Activated naive CD4-positive, alpha-beta T cell treated with anti-CD3 and anti-CD28 coated beads, Interleukin-2, amount 50 U/mL, for 16 hours (primary cell): ENCODE measurements at places on chromosomes 4 and X.

GRCh38 chr4:130479020-130479419, 1383.1 kb downstream of the C4orf33 start:
- DNase-seq = no peak

GRCh38 chr4:112315446-112315845, 18.3 kb downstream of the ALPK1 start:
- DNase-seq = no peak

GRCh38 chr4:2321279-2322196, 59.6 kb upstream of the MXD4 start:
- DNase-seq = no peak

GRCh38 chr4:83850435-83850834, 314.5 kb downstream of the GPAT3 start:
- no peak for DNase-seq

- no peak for DNase-seq
These were observed 36.7 kb upstream of the MXD4 start for GRCh38 chr4:2298532-2298991.

DNA sequence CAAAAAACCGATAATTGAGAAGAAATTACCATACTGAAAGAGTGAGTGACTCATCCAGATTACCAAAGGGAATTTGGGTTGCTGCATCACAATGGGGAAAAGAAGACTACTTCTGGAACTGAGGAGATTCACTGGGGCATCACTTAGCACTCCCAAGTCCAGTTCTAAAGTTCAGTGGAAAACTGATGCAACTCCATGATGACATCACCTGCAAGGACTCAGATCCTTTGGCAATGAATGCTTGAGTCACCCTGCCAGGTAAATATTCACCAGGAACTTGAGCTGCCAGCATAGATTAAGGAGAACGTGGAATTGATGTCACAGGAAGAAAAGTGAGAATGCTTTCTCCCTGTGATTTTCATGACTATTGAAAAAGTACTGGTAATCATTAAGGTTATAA, 32.0 kb upstream of the SMIM10L2A start:
- no peak for DNase-seq

GRCh38 chrX:46577221-46578005, 3.8 kb downstream of the CHST7 start:
- DNase-seq = no peak

DNA sequence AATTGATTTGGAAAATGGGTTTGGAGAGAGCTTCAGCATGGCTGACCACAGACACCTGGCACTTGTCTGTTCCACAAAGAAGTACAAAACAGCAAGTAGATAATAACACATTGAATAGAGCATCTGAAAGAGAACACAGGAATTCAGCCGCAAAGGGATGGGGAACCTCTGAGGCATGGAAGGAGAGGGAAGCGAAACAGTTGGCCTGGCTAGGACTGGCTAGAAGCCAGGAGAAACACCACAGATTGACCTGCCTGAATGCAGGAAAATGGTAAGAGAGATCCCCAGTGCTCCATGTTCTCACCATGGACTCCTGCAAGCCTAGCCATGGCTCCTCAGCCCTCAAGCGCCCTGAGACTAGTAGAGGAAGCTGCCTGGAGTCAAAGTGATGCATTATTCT, 169.7 kb upstream of the SH3RF1 start:
- DNase-seq = no peak

DNA sequence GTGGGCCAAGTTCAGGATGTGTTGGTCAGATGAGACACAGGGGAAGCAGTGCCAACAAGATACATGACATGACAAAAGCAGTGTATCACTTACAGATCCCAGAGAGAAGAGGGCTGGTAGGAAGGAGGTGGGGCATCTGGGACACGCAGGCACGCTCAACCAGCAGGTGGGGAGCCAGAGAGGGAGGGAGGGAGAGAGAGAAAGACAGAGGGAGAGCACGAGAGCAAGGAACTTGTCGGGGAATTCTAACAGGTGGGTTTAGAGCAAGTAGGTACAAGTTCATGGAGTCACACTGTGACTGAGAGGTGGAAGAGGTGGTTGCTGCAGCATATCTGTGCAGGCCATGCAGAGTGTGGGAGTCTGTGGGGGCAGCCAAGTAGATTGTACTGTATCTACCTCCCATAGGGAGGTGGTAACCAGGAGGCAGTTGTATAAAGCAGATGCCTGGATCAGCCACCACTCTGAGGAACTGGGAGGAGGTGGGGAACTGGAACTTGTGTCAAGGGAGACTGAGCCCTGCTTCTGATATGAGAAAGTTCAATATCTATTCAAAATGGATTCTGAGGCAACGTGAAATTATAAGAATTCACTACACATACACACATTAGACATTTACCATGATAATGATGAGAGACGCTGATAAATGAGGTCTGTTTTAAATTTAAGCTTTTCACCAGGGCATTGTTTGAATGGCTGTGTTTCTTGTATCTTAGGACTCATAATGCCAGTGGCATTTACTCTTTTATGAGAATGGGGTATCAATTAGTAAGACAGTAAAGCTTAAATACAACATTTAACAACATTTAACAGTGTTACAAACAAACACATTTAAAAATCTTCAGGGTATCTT, 43.7 kb downstream of the BBS12 start:
- no peak for DNase-seq

DNA sequence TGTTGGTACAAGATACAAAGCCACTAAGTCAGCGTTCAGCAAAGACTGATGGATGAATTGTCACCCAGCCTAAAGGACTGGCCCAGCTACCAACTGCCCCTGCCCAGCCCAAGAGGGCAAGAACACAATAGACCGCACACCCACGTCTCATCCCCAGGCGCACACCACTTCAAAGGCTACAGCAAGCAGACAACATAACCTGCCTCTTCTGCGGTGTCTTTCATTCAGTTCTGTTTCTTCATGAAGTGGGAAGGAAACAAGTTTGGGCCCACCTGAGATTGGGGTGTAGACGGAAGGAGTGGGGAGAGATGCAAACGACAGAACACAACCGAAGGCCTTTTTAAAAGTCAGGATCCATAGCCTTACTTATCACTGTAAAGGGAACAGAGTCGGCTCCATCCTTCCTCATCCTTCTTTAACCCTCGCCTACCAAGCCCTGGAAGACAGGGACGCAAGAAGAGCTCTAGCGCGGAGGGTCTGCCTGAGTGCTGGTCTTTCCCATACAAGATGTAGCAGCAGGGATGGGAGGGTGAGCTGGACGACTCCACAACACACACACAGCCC, 691 bp downstream of the SCARB2 start:
- peak; percentile 24 for DNase-seq

DNA sequence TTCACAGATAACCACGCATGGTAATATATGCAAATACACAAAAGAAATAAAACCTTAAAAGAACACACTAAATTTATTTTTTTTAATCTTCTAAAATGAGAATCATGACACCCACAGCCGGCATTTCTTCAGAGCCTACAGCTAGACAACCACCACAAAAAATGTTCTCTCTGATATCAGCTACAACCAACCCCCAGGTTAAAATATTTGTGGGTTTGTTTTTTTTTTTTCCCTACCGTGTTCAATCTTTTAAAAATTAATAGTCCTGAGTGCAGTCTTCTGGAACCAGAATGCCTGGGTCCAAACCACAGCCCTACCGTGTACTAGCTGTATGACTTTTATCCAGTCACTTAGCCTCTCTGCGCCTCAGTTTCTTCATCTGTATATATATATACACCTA, 36.0 kb downstream of the MAML3 start:
- DNase-seq = no peak

DNA sequence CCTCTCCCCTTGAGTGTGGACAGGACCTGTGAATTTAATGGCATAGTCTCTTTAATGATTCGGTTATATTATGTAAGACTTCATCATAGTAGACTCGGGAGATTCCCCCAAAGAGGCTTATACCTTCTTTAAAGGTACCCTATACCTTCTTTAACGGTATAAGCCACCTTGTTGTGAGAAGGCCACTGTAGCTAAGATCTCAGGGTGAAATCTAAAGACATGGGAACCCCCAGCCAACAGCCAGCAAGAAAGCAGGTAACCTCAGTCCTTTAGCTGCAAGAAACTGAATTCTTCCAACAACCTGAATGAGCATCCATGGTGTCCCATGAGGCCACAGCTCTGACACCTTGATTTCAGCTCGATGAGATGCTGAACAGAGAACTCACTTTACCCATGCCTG, 931 bp downstream of the DDX60 start:
- no peak for DNase-seq

GRCh38 chrX:37455381-37455780, 106.2 kb downstream of the PRRG1 start:
- no peak for DNase-seq

- DNase-seq = no peak
These were observed 662 bp downstream of the APBB2 start for GRCh38 chr4:41213625-41214135.

DNA sequence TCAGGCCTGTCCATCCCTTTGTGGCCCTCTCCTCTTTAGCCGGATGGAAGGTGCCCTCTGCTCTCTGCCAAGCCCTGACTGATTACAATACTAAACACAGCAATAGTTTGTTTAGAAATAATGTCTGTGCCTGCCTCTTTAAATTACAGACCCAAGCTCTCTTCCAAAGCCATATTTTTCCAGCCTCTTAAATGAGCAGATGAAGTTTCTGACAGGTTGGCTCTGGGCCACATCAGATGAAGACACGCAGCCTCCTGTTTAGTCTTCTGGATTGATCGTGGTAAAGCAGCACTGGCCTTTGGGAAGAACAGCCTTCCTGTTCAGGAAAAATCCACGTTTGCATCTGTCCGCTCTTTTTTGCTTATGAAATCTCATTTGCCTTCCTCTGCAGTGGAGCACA, 133.6 kb downstream of the CPE start:
- DNase-seq = no peak

- peak; percentile 10 for DNase-seq
These were observed 53.9 kb upstream of the HEPH start for GRCh38 chrX:66110112-66110511.

DNA sequence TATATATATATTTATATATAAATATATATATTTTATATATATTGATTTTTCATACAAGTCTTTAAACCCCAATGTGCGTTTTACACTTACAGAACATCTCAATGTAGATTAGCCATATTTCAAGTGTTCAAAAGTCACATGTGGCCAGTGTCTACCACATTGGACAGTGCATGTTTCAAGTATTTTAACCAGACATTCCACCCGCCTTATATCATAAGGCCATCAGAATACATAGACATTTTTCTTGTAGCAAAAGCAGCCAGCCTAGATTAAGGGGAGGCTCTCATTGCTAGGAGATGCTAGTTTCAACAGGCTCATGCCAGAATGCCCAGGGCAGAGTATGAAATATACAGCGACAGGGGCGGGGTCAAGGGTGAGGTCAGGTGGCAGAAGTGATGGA, 202.0 kb downstream of the NR3C2 start:
- DNase-seq = no peak

DNA sequence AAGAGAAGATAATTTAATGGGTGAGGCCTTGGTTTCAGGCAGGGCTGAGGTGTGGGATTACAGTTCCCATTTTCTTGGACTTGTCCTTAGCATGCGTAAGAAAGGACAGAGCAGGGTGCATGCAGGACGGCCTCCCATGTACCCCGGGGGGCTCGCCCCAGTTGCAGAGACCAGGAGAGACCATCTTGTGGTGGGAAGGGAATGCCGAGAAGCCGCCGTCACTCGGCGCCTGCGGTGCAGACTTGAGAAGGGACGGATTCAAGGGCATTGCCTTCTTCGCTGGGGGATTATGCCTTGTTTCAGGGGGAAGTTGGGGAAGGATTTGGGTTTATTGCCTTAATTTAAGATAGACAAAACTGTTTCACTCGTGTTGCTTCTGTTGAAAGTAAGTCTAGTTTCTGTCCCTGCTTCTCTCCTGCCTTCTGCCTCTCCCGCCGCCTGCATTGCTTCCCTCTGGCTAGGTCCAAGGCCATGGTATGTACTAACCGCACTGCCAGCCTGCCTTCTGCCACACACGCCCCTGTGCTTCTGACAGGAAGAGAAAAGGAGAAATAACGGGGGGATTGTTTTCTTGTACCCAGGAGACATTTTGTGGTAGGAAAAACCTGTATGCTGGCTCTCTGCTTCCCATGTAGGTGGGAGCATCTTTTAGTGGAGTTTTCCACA, 175.9 kb downstream of the DCLK2 start:
- DNase-seq = no peak

DNA sequence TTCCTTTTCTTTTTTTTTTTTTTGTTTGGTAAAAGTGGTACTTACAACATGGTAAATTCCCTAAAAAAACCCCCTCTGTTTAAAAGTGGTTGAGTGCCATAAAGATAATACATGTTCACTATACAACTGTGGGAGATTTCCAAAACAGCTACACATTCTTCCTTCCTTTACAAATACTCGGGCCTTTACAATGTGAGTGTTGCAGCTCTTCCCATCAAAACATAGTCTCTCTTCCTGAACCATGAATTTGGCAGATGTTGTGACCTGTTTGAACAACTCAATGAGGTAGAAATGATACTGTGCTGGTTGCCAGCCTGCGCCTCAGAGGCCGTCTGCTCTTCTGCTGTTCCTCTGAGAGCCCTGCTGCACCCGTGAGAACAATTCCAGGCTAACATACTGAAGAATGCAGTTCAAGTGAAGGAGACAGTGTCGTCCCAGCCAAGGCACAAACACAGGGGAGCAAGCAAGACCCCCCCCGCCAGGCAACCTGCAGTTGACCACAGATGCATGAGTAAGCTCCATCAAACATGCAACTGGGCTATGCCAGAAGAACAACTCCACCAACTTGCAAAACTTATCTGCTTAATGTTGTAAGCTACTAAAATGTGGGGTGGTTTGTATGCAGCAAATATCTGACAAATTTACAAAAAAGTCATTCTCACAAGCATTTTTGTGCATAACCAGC, 645.0 kb downstream of the PCDH7 start:
- no peak for DNase-seq

GRCh38 chr4:173317004-173317403, 17.2 kb downstream of the HMGB2 start:
- DNase-seq = no peak

GRCh38 chrX:55088795-55089489, at the start of gene PAGE2:
Gene PAGE2 (plus strand): TSS chrX:55089018. CDS start chrX:55090021, 1,003 bp downstream.
- no peak for DNase-seq

DNA sequence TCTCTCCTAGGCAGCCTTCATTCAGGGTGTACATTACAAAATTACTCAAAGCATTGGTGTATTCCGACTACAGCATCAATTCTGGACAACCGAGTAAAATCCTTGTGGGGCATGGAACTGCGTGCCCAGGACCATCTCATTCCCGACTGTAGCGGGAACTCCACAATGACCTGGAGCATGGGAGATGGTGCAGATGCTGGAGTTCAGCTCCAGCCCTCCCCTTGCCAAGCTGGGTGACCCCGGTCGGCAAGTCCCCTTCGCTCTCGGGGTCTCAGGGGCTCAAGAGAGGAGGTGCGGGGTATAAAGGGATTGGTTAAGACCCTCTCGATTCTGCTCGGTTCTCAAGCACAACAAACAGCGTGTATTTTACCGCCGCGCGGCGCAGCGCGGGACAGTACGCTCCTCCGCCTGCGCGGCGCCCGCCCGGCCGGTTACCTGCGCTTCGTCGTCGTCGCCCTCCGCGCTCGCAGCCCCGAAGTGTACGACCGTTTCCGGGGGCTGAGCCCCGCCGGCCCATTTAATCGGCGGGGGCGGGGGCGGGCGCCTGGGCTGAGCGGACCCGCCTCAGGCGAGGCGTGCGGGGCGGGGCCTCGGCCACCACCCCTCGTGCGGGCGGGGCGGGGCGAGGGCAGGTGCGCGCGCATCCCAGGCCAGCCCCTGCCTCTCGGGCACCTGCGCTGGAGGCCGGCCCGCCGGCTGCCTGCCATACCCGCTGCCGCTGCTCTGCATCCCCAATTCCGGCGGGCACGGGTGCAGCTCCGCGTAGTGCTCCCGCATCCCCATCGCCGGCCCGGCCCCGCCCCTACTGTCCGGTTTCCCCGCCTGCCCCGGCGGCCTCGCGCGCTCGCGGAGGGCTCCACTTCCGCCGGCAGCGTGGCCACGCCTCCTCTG, at the start of gene G6PD:
G6PD (minus strand) TSS at position 493 of the 891 bp plus-strand sequence. CDS start 691 bp downstream, outside the sequence.
- peak; percentile 81 for DNase-seq

- no peak for DNase-seq
These were observed 121.2 kb upstream of the RBPJ start for GRCh38 chr4:26199596-26199995.
